ENCODE measurements at places on chromosomes 16 and 17.

- DNase-seq: no peak
Observed at GRCh38 chr17:2042390-2042847, 597 bp downstream of the OVCA2 start.

- DNase-seq: no peak
Observed at GRCh38 chr17:17750881-17751280, 69.6 kb downstream of the RAI1 start.

- no peak for DNase-seq
Observed at GRCh38 chr17:31830971-31831858, 27.8 kb downstream of the COPRS start.

GRCh38 chr16:69784586-69784985 lies 22.5 kb downstream of the WWP2 start:
- DNase-seq: no peak

GRCh38 chr17:41490000-41490990 lies 585 bp upstream of the KRT36 start:
- no peak for DNase-seq

- DNase-seq: no peak
Observed at GRCh38 chr17:27554152-27554551, 76.8 kb upstream of the LGALS9 start.

- no peak for DNase-seq
Observed at GRCh38 chr16:78659668-78660217, 560.3 kb downstream of the WWOX start.

- DNase-seq: no peak
Observed at GRCh38 chr17:75668489-75668888, 1.4 kb downstream of the SAP30BP start.
